ENCODE measurements at places on chromosomes 13 and 19.
A peak's percentile ranks its signal among the peaks of the same experiment; 100 is the strongest.

DNA sequence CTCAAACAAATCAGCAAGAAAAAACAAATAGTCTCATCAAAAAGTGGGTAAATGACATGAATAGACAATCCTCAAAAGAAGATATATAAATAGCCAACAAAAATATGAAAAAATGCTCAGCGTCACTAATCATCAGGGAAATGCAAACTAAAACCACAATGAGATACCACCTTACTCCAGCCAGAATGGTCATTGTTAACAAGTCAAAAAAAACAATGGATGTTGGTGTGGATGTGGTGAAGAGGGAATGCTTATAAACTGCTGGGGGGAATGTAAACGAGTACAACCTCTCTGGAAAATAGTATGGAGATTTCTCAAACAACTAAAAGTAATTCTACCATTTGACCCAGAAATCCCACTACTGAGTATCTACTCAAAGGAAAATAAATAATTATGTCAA, 239.2 kb upstream of the RFC3 start:
- no peak for DNase-seq

DNA sequence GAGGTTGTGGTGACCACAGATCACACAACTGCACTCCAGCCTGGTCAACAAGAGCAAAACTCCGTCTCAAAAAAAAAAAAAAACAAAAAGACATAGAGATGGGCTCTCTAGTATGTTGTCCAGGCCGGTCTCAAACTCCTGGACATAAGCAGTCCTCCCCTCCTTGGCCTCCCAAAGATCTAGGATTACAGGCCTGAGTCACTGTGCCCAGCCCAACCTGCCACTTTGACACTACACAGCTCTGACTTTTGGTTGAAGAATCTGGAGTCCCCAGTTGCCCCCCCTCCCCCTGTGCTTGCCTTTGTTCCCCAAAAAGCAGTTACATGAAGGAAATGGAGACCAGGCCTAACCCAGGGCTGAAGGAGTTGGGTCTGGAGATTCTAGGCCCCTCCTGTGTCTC, 12.9 kb downstream of the CARM1 start:
- DNase-seq = no peak

DNA sequence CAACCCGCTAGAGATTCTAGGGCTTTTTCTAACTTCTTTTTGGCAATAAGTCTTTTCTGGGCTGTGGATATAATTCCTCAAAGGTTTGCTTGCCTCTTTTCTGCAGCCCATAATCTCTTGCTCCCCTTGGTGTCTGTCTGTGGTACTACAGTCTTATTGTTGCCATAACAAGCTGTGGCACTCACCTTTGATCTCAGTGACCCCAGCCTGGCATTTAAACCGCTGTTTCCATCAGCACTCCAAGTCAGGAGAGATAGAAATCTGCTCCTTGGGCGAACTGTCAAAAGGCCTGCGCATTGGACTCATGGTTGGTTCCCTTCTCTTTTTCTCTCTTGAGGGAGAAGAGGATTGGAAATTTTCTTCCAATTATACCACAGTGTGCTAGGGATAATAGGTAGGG, 14.5 kb upstream of the MPHOSPH8 start:
- no peak for DNase-seq

- DNase-seq = no peak
Measured at GRCh38 chr19:512547-513365, 5.5 kb downstream of the TPGS1 start.

DNA sequence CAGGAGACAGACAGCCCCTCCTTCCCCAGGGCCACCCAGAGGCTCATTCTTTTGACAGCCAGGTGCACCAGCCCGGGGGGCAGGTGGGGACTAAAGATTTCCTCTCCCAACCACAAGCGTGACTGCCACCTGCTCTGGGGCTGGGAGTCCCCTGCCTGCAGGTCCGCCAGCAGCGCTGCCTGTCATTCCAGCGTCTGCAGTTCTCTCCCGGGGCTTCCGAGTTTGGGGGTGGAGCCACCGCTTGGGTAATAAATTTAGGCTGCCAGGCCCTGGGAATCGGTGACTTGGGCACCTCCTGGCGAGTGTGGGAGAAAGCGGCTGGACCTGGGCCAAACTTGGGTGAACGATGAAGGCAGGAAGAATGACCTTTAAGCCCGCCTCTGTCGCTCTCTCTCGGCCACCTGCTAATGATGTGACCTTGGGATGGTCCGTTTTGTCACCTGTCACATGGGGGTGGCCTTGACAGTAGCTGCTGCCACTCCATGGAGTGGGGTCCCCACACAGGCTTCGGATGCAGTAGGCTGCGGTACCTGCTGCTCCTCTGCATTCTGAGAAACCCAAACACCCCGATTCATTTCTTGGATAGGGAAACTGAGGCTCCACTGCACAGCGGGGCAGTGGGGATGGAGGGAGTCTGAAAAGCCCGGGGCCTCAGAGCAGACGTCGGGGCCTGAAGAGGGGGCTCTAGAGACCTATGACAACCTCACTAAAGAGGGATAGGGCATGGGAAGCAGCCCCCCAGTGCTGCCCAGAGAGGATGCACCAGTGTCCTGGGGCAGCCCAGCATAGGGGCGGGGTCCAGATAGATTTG, 12.8 kb downstream of the FUT6 start:
- DNase-seq = peak; percentile 73

DNA sequence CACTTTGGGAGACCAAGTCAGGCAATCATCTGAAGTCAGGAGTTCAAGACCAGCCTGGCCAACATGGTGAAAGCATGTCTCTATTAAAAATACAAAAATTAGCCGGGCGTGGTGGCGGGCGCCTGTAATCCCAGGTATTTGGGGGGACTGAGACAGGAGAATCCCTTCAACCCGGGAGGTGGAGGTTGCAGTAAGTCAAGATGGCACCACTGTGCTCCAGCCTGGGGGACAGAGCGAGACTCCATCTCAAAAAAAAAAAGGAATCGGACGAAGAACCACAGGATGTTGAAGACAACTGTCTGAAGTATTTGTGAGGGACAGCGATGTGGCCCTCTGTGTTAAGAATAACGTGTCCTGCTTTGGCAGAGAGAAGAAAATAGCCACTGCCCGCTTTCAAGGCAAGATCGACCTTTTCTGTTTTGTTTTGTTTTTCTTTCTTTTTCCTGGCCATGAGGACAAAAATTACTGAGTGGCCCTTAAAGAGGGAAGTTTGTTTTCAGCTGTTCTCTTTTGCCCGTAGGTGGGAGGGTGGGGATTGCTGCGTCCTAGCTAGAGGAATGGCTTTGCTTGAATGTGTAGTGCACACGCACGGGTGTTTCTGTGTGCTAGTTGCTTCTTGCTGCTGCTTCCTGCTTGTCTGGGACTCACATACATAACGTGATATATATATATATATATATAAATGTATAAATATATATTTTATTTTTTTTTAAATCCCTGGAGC, 6.2 kb upstream of the PRKCG start:
- DNase-seq = no peak

GRCh38 chr19:2488942-2489731, 13.2 kb downstream of the GADD45B start:
- peak; percentile 74 for DNase-seq

DNA sequence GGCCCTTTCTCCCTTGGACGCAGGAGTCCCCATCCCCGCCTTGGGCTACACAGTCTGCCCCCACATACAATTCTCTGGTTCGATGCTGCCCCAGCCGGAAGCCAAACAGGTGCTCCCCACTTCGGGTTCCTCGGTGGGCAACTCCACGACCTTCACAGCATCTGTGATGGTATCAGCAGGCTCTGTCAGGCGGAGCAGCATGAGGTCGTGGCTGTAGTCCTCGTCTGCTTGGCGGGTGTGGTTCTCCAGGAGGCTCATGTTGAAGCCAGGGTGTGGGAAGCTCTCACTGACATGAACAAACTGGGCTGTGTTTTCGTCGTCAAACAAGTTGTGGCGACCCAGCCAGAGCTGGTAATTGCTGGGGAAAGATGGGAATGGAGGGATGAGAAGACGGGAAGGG, 3.5 kb downstream of the KLK1 start:
- no peak for DNase-seq

DNA sequence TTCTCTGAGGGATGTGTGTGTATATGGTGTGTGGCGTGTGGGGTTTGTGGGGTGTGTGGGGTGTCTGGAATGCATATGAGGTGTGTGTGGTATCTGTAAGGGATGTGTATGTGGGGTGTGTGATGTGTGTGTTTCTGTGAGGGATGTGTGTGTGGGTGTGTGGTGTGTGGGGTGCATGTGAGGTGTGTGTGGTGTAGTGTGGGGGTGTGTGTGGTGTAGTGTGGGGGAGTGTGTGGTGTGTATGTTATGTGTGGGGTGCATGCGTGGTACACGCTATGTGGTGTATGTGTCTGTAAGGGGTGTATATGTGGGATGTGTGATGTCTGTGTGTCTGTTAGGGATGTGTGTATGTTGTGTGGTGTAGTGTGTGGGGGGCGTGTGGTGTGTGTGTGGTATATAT, 300.0 kb downstream of the FGF9 start:
- no peak for DNase-seq

- DNase-seq = peak; percentile 76
Measured at GRCh38 chr19:480016-480855, 16.1 kb upstream of the MADCAM1 start.
